ENCODE measurements at places on chromosomes 12 and 14.

GRCh38 chr12:100472325-100472724, 1.3 kb upstream of the NR1H4 start:
- no peak for DNase-seq

- no peak for DNase-seq
Measured at GRCh38 chr12:94961911-94962310, 41.6 kb downstream of the NDUFA12 start.

GRCh38 chr14:75338398-75338797, 59.8 kb downstream of the FOS start:
- no peak for DNase-seq

DNA sequence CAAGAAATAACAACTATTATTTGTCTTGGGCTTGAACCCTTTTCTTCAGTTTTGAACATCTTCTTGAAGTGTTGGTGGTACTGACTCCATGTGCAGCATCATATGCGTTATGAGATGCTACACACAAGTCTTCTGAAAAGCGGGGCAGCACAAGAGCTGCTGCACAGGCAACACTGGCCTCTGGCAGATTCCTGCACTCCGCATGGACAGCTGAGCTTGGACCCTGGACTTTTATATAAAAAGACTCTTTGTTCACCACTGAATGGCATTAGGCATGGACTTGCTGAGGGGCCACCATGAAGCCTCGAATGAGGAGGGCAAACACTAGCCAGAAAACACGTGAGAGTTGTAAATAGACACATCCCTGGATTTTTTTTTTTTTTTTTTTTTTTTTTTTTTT, 210.8 kb upstream of the NPAS3 start:
- no peak for DNase-seq

- no peak for DNase-seq
Measured at GRCh38 chr14:39370415-39370814, 61.8 kb downstream of the FBXO33 start.

DNA sequence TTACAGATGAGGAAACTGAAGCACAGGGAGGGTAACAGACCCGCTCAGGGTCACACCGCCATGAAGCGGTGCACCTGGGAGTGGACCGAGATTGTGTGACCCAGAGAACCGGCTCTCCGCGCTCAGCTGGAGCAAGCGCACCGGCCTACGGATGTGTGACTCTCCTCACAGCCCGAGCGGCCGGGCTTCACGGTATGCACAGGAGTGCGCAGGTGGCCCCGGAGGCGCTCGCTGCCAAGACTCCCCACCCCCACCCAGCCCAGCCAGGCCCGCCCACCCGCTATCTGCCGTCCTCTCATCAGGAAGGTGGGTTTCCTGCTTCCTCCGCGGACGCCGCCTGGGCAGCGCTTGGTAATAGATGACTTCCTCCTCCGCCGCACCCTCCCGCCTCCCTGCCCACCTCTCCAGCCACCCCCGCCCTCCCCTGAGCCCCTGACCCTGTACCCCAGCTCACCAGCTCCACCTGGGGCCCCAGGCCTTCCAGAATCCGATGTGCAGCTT, 110.7 kb downstream of the NCOR2 start:
- DNase-seq, result peak; percentile 29

- DNase-seq, result no peak
Measured at GRCh38 chr14:35247777-35248475, 44.3 kb upstream of the PSMA6 start.

DNA sequence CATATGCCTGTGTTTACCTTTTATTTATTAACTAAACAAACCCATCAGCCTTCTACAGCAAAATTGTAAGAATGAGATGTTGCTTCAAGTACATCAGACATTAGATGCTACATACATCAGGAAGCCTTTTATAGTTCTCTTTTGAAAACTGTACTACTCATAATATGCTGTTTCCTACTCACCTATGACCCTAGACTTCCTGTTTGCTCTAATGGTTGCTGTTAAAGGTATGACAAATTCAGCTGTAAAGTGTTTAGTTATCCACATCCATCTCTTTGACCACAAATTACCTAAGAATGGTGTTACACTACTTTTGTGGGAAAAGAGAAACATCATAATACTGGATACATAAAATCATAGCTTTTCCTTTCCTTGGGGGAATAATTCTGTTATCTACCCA, 220.0 kb downstream of the RAD51B start:
- no peak for DNase-seq

DNA sequence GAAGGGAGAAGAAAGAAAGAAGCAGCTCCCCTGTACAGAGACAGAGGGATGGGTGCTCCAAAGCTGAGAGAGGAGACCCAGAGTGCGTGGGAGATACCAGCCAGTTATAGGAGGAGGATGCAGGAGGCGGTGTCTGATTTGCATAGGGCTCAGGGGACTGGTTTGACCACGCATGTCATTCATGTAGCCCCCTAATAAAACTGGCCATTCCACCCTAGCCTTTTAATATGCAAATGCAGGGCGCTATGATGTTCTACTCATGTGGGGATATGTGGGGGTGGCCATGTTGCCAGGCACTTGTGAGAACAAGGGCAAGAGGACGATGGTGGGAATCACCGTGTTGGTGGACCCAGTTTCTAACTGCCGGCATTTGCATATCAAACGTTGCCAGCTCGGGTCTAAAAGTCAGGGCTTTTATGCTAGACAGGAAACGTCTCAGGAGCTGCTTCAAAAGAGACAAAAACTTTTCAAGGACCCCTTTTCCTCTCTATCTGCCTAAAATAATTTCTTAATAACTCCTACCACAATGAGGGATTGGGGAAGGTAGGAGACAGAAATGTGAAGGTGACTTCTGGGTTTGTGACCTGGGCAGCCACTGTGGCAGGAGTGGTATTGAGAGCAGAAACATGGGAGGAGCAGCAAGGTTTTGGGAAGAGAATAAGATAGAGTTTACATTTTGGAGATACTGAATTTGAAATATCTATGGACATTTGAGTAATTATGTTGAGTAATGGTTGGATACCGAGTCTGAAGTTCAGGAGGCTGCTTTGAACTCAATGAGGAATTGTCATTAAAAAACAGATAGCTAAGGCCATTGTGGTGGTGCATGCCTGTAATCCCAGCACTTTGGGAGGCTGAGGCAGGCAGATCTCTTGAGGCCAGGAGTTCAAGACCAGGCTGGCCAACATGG, 2.2 kb upstream of the ATXN3 start:
- no peak for DNase-seq

- no peak for DNase-seq
Measured at GRCh38 chr12:104463368-104463767, 6.6 kb downstream of the CHST11 start.

DNA sequence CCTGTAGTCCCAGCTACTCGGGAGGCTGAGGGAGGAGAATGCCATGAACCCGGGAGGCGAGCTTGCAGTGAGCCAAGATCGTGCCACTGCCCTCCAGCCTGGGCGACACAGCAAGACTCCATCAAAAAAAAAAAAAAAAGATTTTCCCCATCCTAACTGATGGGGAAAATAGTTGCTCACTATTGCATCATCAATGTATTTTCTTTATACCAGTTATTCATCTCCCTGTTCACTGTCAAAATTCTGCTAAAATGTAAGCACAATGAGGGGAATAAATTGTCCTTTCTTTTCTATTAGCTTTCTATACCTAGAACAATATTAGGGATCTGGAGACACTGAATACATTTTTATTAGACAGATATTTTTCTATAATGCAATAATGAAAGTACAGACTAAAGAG, 561.3 kb downstream of the CCER1 start:
- DNase-seq, result no peak

- no peak for DNase-seq
Measured at GRCh38 chr12:9070351-9070750, 45.4 kb downstream of the A2M start.

- no peak for DNase-seq
Measured at GRCh38 chr14:36423430-36423829, 96.6 kb downstream of the NKX2-1 start.

DNA sequence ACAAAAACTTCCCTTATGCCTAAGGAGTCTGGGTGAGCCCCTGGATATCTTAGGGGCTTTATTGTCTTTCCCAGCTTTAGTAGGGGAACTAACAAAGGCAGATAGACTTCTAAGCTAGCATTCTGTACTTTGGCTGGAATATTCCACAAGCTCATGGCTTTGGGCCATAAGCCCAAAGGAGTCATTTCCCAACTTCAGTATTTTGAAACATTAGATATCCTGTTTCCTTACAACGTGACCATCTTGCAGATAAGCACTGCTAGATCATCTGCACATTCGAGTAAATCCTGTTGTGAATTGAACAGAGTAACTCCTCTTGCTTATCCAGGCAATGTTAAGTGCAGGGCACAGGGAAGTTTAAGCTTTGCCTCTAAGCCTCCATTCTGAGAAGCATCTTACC, 70.6 kb upstream of the ACTN1 start:
- no peak for DNase-seq

GRCh38 chr12:113907446-113908180, 58.5 kb downstream of the RBM19 start:
- DNase-seq, result no peak

DNA sequence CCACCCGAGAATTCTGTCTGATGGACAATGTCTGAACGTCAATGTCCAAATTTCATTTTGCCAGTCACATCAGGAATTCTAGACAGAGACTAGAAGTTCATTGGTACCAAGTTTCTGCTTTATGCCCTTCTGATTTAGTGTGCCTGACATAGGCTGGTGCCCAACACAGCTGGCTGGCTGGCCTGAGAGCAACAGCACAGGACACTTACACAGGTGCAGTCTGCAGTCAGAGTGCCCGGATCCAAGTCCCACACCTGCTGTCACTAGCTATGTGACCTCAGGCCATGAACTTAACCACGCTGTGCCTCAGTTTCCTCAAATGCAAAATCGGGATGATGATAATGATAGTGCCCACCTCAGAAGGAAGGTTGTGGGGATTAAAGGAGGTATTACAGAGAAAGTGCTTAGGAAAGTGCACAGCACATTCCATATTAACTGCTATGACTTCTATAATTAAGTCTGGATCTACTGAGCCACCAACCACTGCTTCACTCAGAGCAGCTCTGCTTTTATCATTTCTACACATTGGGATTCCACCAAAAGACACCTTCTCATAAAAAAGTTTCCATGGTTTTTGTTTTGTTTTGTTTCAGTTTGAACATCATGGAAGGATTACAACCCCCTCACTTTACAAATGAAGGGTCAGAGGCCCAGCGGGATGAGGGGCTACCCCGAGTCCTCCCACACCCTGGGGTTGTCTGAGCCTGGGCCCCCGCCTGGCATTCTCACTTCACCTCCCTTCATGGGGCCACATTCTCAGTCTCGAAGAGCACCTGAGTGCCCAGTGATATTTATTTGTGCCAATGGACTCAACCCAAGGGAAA, 168.8 kb upstream of the BCL2L14 start:
- no peak for DNase-seq

GRCh38 chr14:22225516-22226140, 363.4 kb downstream of the DAD1 start:
- DNase-seq, result no peak

- no peak for DNase-seq
Measured at GRCh38 chr12:65838330-65838976, 14.2 kb downstream of the HMGA2 start.

DNA sequence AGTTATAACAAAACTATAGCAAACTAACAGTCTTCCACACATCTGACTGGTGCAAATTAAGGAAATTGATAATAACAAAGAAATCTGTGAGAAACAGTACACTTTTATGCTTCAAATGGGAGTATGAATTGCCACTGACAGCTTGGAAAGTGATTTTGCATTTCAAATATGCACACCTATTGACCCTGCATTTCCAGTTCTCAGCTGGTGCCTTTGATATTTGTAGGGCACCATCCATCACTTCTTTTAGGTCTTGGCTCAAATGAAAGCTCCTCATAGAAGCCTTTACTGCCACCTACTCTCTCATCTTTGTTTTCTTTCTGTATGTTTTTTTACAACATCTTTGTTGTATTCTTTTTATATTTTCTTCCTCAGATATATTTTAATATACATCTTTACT, 125.1 kb downstream of the ST8SIA1 start:
- no peak for DNase-seq

DNA sequence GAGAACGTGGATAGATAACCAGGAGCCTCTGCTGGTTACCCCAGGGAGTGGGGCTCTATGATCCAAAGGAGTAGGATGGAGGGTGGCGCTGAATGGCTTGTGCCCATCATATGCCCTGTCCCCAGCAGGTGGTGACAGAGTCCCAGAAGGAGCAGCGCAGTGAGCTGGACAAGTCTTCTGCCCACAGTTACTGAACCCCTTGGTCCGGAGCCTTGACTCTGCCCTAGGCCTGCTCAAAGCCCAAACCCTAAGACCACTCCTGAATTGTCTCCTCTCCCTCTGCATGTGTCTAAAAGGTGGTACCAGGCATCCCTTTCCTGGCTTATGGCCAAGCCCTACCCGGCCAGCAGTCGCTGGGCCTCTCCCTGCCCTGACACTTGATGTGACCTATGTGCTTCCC, 3.2 kb downstream of the PRPH start:
- no peak for DNase-seq

- no peak for DNase-seq
Measured at GRCh38 chr12:27542628-27543027, 18.6 kb downstream of the PPFIBP1 start.

GRCh38 chr14:62133776-62134550, 371.7 kb downstream of the SNAPC1 start:
- no peak for DNase-seq

GRCh38 chr14:51386983-51387735, 147.1 kb downstream of the TMX1 start:
- DNase-seq, result no peak

DNA sequence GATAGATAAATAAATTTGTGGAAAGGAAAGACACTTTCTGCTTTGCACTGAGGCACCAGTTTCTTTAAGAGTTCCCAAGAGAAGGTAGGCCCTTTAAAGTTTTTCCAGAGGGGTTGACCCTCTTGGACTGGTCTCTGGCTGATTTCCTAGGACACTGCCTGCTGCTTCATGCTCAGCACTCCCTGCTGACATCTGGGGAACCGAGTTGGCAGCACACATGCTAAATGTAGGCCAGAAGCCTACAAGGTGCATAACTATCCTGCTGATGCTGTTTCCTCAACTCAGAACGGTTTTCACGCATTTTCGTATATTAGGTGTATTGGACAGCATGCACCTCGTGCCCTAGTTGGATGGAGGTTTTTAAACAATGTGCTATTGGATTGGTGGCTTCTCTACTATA, 887.2 kb upstream of the SEL1L start:
- DNase-seq, result no peak

GRCh38 chr12:109053382-109054123, 1.2 kb downstream of the USP30 start:
- DNase-seq, result no peak

GRCh38 chr12:69468237-69469026, 1.8 kb upstream of the FRS2 start:
- DNase-seq, result no peak

Measured in stimulated activated CD8-positive, alpha-beta memory T cell treated with anti-CD3 and anti-CD28 coated beads, Interleukin-4, amount 100 ng/mL, for 1 hour (primary cell).